IPS DF 19.7 (cell line): ENCODE measurements at places on chromosomes 5 and 9.

GRCh38 chr9:120723565-120723964, 9.3 kb upstream of the MEGF9 start:
- no peak for DNase-seq

- no peak for DNase-seq
Observed at GRCh38 chr5:17180864-17181723, 36.3 kb upstream of the BASP1 start.

DNA sequence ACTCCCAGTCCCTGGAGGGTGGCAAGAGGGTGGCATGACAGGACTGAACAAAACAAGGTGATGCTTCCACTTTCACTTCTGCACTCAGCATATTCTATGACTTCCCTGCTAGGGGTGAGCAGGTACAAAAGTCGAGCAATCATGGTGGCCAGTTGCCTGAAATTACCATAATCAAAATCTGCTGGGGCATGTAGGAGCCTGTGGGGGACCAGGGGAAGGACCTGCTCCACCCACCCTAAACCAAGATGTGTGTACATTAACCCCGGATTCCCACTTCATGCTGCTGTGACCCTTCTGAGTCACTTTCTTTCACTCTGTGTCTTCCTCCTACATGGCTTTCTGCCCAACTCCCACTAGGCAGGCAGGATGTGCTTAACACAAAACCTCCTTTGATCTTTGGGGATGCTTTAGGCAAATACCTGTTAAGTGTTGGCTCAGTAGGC, 73.3 kb upstream of the PHF24 start:
- no peak for DNase-seq

DNA sequence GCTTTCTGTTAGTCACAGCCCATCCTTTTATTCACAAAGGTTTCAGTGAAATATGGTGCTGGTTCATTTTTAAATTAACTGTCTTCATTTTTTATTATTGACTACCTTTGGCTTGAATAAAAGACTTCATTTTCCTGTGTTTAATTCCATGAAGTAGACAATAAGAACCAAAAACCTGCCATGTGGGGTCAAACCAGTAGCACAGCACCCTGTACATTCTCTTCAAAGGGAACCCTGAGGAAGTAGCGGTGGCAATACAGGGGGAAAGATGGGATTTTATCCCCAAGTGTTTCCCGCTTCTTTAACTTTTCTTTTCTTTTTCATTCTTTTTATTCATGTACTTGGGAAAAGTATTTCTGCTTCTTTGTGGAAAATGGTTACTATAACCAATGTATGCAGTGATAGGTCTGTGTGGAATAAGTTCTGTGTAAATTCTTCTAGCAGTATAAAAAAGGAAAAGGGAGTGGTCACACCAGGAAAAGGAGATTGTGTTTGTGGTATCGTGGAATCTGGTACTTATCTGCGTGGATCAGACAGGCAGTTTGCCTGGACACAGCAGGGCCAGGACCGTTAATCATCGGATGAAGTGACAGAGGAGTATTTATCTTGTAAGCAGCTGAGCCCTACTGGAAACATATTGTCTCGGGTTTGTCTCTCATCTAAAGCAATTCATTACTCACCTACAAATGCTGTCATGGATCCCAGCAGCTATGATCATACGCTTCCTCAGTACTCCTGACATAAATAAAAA, 94.2 kb downstream of the PPIC start:
- no peak for DNase-seq

DNA sequence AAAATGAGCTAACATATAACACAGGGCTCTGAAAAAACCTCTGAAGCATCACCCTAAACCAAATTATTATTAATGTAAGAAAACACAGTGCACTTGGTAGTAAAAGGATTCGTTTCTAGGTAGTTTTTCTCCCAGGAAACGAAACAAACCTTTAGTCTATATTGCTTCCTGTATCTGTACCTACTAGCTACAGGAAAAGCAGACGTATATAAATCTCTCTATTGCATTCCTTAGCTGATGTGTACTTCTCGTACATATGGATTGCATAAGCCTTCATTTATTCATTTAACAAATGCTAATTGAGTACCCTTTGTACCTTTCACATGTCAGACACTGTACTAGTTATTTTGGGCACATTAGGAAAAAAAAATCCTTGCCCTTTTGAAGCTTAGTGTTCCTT, 85.0 kb upstream of the RASA1 start:
- DNase-seq, result no peak

DNA sequence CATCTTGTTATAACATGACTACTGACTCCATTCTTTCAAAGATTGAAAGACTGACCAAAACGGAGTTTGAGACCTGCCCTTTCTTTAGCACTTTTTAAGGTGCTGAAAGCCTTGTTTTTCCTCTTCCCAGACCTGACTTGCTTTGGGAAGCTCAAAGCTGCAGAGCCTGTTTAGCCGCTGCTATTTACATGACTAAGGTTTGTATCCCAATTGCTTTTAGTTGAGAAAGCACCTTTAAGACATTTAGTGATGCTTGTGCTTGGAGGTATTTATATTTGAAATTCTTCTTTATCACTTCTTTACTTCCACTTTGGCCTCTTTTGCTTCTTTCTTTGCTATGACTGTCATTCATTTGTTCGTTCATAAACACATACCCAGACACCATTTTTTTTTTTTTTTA, 182.6 kb upstream of the ELL2 start:
- peak; percentile 76 for DNase-seq

DNA sequence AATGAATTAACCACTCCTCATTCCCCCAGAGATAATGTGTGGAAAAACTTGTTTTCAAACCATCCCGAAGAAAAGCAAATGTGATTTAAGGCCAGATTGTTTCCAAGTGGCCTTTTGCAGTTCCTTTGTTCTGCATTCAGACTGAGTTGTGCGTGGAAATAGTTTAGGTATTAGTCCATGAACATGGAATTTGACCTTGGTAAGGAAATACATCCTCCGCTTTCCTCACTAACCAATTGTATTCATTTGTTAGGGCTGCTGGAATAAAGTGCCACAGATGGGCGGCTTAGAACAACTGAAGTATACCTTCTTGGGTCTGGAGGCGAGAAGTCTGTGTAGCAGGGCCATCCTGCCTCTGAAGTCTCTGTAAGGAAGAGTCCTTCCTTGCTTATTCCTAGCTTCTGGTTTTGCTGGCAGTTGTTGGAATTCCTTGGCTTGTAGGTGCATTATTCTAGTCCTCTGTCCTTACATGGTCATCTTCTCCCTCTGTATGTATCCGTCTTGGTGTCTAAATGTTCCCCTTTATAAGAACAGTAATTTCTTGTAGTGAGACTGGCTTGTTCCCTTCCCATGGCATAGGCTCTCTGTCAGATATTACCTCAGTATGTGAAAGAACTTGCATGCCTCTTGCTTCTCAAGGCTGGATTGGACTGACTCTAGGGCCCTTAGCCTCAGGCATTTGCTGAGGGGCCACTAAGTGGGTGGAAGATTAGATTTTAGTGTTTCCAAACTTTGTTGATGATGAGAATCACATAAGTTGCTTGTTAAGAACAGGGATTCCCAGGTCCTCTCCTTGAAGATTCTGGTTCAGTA, 53.9 kb downstream of the RAI14 start:
- no peak for DNase-seq

DNA sequence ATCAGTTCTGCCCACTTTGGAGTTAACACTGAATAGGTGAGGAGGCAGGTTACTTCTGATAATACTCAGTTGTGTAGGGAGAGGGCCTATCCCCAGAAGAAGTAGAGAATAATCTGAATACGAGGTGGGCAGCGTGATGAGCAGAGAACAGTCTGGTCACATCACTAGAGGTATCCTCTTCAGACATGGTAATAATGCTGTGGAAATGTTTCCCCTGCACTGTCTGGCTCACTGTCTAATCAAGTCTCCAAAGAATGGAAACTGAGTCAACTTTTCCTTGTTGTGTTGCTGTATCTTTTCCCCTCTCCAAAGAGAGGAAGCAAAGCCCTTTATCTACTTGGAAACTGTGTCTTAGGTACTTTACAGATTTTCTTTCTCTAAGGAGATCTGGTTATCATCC, 110.9 kb upstream of the ANKRD55 start:
- no peak for DNase-seq

DNA sequence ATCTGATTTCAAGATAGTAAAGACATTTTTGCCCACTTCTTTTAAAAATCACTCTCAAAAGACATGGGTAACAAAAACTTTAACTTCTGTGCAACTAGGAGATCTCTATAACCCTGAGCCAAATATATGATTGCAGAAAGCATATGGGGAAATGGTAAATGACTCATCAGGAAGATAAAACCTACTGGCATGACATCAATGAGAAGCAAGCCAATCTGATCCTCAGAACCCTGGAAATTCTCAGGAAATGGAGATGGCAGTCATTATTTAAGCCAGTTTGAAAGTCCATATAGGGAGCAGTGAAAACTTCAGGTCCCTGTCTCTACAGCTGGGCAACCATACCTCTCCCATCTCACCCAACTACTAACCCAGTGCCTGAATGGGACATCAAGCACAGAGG, 249.7 kb upstream of the NREP start:
- no peak for DNase-seq

- DNase-seq, result peak; percentile 23
Observed at GRCh38 chr5:33470544-33470943, 29.8 kb downstream of the TARS1 start.

GRCh38 chr5:134086943-134087305, 27.6 kb upstream of the TCF7 start:
- DNase-seq, result no peak

DNA sequence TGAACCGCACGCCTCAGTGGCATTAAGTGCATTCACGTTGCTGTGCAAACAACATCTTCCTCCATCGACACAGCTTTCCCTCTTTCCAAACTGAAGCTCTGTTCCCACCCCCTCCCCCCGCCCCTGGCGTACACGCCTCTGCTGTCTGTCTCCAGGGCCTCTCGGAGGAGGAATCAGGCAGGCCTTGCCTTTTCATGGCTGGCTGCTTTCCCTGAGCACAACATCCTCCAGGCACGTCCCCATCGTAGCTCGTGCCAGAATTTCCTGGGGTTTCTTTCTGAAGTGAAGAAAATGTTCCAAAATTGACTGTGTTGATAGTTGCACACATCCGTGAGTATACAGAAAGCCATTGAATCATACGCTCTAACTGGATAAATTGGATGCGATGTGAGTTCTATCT, 22.3 kb upstream of the TMEM250 start:
- DNase-seq, result no peak

- DNase-seq, result no peak
Observed at GRCh38 chr5:180441564-180442051, 52.6 kb upstream of the CNOT6 start.

DNA sequence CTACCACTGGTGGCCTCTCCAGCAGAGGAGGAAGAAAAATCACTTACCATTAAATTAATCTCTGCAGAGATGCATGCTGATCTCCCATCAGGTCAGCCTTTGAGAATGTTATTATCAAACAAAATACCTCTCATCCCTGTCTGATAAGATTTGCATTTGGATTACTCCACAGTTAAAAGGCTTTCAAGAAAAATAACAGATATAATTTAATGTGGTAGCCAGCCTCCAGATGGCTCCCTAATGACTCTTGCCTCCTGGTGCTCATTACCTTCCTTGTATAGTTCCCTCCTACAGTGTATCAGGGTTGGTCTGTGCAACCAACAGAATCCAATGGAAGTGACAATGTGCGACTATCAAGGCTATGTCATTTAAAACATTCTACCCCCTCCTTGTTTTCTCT, 63.6 kb upstream of the TNPO1 start:
- no peak for DNase-seq

GRCh38 chr5:142618130-142618523, 67.8 kb downstream of the FGF1 start:
- DNase-seq, result no peak

GRCh38 chr5:146475190-146475780, 28.2 kb downstream of the TCERG1 start:
- no peak for DNase-seq

DNA sequence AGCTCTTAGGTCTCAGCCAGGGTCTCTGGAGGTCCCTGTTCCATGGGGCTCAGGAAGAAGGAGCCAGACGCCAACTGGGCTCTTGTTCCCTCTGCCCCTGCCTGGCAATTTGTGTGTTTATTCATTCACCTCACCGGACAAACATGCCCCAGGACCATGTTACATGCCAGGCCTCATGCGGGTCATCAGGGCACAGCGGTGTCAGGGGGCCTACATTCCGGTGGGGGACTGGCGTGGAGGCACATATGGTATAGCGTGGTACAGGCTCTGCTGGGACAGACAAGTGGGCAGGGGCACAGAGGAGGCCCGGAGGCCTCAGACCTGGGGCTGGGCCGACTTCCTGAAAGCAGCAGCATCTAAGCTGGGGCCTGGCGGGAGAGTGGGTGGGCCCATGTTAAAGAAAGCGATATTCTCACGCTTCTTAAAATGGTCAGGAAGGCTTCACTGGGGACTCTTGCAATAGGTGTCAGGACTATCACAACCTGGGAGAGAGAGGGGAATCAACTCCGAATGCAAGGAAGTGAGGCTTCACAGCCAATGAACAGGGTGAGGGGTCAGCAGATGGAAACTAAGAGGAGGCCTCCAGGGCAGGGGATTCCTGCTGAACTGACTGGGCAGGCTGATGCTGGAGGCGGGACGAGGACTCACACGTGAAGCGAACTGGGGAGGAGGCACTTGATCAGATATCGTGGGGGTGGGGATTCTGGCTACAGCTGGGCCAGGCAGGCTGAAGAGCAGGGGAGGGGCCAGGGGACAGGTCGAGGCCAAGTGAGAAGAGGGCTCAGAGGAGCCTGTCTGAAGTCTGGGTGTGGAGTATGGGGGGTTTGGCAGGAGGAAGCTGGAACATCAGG, 41.9 kb downstream of the NCS1 start:
- DNase-seq, result peak; percentile 48

DNA sequence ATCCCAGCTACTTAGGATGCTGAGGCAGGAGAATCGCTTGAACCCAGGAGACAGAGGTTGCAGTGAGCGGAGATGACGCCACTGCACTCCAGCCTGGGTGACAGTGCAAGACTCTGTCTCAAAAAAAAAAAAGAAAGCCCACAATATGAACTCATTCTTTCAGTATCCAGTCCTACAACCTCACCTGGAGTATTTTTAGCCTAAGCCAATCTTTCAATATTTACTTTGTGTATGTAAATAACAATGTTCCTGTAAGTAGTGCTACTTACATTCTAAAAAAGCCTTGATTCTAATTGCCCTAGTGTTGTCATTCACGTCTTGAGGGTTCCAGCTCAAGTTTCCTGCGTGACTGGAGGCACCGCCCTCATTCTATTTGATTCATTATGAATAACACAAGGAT, 62.0 kb downstream of the BHMT start:
- no peak for DNase-seq

DNA sequence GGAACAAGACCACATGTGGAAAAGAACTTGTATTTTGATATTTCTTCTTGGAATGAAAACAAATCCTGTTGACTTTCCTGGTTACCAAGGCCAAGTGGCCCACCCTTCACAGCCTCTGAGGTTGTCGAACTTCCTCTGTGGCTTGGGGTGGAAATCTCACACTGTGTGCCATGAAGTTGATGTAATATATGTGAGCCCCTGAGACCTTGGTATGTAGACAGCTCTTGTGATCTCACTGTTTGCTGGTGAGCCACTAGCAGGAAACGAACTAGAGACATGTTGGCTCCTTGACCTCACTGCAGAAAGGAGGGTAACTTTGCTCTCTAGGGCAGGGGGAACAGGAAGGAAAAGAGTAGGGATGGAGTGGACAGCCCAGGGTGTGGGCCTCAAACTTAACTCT, 159.4 kb downstream of the ARHGAP26 start:
- DNase-seq, result no peak

- no peak for DNase-seq
Observed at GRCh38 chr5:124000538-124000937, 488.6 kb downstream of the CSNK1G3 start.

GRCh38 chr9:137918331-137919094, 40.9 kb downstream of the CACNA1B start:
- no peak for DNase-seq

GRCh38 chr9:86488794-86489193, 134.6 kb upstream of the TUT7 start:
- DNase-seq, result no peak
